Breast epithelium (tissue), 4 donors: ENCODE measurements at places on chromosomes 2 and 18. TPM values are rescaled to one million over a fixed set of nuclear protein-coding genes. Genes with fewer than 3 reads are reported as not detected.
A peak's percentile ranks its signal among the peaks of the same experiment; 100 is the strongest.

- no peak for DNase-seq
These were observed 69.6 kb downstream of the COL5A2 start for GRCh38 chr2:189109921-189110397.

GRCh38 chr2:191165176-191165643 lies 14.4 kb upstream of the STAT4 start:
- no peak for DNase-seq

DNA sequence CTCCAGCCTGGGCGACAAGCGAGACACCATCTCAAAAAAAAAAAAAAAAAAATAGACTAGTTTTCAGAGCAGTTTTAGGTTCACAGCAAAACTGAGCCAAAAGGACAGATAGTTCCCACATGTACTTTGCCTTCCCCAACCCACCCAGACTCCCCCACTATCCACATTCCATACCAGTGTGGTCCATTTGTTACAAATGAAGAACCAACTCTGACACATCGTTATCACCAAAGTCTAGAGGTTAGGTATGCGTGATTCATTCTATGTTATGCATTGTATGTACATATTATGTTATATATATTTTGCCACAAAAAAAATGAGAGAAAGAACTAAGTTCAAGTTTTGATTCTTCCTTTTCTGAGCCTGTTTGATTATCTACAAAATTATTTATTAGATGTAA lies 3.5 kb downstream of the DUSP11 start:
- DNase-seq, result no peak

- no peak for DNase-seq
These were observed 96.2 kb downstream of the MRPS9 start for GRCh38 chr2:105134081-105134480.

The FOSL2 gene
- total RNA-seq, result 106 TPM

The CMPK2 gene
- 3.3 TPM for total RNA-seq

DNA sequence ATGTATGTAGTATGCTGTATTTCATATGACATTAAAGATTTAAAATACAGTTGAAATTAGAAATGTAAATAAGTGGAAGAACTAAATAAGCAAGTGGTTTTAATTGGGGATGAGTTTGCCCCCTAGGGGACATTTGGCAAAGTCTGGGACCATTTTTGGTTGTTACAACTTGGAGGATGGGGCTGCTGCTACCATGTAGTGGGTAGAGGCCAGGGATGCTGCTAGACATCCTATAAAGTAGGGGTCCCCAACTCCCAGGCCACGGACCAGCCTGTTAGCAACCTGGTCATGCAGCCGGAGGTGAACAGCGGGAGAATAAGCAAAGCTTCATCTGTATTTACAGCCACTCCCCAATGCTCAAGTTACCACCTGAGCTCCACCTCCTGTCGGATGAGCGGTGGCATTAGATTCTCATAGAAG lies 27.9 kb upstream of the ASNSD1 start:
- no peak for DNase-seq

The BUB1 gene
- total RNA-seq, result 0.66 TPM

The TPO gene
- 15.1 TPM for total RNA-seq

DNA sequence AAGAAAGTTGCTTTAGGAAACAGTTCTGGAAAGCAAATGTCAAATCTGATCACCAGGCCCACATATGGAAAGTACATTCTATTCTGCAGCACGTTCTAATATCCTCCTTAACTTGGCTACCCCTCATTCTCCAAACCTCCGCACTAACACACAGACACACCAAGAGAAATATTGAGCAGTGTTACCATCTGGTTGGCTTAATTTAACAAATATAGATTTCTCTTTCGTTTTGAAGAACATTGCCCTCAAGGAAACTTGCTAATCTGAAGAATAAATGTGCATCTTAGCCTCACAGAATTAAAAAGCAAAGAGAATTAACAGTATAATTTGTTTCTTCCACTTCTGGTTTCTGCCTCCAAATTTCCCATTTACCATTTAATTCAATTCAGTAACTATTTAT lies 72.8 kb upstream of the TTC39C start:
- DNase-seq, result no peak

GRCh38 chr18:43663159-43663558 lies 385.9 kb upstream of the SYT4 start:
- DNase-seq, result no peak

The PTPRN gene
- total RNA-seq, result 0.33 TPM

GRCh38 chr2:230000118-230000841 lies 68.4 kb downstream of the SLC16A14 start:
- DNase-seq, result no peak

GRCh38 chr18:60537074-60537473 lies 164.5 kb upstream of the MC4R start:
- DNase-seq, result no peak

GRCh38 chr2:237667893-237668292 lies 40.5 kb downstream of the LRRFIP1 start:
- no peak for DNase-seq

GRCh38 chr2:208791257-208791656 lies 384.7 kb downstream of the PTH2R start:
- no peak for DNase-seq

- DNase-seq, result no peak
These were observed at the start of gene CROCC2 for GRCh38 chr2:240906141-240906910. Gene CROCC2, plus strand, starts transcription at chr2:240906336. Its CDS starts 178 bp downstream, at chr2:240906514.

The DSC1 gene
- total RNA-seq, result not detected

DNA sequence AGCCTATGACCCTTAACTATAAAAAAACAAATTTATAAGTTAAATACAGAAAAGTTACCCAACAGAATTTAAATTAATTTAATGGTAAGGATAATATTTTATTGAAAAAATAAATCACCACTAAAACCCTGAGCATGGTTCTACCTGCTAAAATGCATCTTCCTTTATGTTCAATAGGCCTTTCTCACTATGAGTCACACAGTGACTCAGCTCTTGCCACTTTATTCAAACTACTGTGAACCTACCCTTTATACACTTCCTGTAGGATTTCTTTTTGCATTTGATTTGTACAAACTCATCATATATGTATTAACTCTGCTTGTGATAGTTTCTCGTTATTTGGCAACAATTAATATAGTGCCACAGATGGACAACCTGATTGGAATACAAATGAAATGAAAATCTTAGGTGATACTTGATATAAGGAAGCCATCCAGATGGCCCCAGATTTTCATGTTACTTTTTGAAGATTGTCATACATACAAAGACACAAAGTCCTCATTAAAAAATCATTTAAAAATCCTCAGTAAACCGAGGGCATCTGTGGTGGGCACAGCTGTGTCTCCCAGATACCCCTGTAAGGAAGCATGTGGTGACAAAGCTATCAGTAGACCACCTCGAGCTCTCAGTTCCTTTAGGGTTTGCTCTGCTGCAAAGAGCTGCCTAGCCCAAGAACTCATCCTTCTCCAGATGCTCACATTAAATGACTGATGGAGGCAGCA lies 55.2 kb upstream of the COBLL1 start:
- no peak for DNase-seq

DNA sequence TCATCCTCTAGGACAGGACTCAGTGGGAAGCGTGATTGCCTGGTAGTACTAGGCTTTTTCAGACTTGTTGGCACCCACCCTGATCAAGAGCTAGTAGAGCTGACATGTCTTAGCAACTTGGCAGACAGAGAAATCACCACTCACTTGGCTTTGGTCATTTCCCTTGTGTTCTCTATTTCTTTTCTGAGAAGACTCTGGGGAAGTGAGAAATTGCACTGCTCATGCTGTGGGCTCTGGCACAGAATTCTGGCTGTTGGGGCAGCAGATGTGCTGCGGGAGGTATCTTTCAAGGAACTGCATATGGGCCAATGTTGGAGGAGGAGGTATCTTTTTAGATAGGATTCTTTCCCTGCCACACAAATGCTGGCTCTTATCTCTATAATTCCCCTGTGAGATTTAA lies 529.1 kb upstream of the MEX3C start:
- DNase-seq, result no peak

The IL1F10 gene
- total RNA-seq, result not detected

DNA sequence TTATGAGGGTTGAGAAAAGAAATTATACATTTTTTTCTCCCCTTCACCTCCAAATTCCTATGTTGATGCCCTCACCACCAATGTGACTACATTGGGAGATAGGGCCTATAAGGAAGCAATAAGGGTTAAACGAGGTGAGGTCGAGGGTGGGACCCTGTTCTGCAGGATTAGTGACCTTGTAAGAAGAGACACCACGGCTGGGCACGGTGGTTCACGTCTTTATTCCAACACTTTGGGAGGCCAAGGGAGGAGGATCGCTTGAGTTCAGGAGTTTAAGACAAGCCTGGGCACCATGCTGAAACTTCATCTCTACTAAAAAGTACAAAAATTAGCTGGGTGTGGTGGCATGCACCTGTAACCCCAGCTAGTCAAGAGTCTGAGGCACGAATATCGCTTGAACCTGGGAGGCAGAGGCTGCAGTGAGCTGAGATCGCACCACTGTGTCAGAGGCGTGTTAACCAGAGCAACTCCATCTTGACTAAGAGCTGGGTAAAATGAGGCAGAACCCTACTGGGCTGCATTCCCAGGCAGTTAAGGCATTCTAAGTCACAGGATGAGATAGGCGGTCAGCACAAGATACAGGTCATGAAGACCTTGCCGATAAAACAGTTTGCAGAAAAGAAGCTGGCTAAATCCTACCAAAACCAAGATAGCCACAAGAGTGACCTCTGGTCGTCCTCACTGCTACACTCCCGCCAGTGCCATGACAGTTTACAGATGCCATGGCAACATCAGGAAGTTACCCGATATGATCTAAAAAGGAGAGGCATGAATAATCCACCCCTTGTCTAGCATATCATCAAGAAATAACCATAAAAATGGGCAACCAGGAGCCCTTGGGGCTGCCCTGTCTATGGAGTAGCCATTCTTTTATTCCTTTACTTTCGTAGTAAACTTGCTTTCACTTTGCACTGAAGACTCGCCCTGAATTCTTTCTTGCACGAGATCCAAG lies 77.0 kb downstream of the NCAPH start:
- DNase-seq, result no peak

DNA sequence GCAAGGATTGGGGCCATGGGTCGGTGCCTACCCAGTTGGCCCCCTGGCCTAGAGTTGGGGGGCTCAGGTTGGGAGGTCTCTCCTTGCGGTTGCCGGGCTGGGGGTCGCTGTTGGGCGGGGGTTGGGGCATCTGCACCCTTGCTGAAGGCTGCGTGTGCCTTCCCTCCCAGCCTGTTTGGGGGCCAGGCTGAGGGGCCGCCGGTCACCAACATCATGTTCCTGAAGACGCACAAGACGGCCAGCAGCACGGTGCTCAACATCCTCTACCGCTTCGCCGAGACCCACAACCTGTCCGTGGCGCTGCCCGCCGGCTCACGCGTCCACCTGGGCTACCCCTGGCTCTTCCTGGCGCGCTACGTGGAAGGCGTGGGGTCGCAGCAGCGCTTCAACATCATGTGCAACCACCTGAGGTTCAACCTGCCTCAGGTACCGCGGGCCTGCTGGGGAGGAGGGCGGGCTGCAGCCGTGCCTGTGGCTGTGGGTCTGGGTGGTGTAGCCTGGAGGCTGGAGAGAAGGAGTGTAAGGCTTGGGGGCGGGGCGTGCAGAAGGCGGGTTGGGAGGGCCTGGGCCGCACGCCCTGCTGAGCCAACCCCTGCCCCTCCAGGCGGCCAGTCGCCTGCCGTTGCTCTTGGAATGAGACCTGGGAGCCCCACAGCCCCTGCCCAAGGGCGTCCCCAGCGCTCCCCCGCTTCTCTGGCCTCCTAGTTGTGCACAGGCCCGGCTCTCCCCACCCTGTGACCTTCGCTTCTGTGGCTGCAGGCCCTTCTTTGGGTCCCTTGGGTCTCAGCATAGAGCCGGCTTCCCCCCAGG lies 7.2 kb upstream of the NEU4 start:
- DNase-seq, result peak; percentile 50

The NEU2 gene
- total RNA-seq, result not detected

DNA sequence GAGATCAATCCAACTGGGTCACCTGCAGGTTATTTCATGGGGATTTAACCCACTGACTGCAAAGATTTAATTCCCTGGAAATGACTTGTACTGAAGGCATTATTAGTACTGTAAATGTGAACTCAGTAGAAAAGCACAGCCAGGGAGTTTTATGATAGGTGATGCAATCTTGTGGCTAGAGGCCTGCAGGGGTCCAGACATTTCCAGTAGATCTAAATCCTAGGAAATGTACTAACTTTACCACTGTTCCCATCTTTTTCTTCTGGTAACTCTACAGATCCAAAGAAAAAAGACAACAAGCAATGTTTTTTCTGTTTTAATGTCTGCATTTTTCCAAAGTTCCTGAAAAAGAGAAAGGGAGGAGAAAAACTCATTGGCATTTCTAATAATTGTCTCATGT lies 500.1 kb downstream of the ARHGAP15 start:
- no peak for DNase-seq

GRCh38 chr2:173008786-173009185 lies 66.9 kb upstream of the MAP3K20 start:
- DNase-seq, result no peak

DNA sequence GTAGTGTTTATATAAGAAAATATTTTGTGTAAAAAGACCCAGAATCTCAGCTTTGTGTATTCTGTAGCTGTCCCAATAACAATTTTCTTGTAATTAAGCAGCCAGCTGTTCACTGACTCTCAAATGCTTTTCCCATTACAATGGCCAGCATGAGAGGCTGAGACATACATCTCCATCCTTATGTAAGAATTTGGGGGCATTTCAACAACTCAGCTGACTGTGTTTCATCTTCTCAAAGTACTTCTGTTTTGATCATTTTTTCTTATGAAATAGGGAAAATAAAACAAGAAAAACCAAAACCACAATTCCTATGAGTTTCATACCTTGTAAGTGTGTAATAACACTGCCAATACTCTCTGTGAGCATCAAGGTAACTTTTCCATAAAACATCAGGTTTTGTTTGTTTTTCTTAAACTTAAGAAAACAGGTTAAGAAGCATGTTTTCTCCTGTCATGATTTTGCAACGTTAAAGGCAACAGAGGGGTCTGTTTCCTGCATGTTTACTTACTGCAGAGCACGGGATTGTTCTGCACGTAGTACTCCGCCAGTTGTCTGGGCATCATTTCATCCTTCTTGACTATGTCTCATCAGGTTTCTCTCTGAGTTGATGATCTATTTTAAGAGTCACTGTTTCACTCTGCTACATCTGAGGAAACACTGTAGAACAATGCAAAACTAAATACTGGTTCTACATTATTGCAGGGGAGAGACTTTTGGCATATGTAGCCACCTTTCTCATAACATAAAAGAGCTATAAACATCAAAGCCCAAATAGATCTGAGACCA lies 62.9 kb upstream of the CYRIA start:
- DNase-seq, result no peak

DNA sequence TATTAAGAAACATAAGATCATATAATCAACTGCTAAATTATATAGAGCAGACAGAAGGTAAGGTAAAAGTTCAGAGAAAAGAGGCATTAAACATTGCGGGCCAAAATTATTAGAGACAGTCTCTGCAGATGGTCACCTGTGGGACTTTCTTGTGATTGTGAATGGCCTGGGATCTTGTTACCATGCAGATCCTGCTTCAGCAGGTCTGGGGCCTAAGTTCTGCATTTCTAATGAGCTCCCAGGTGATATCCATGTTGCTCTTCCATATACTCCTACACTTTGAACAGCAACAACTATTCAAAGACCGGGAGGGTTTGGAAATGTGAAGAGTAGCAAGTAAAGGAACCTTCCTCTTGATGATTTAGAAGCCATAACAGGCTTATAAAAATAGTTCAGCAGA lies 8.5 kb upstream of the ETAA1 start:
- no peak for DNase-seq

- DNase-seq, result no peak
These were observed 17.2 kb upstream of the CD207 start for GRCh38 chr2:70852824-70853223.
